Endothelial cell (in vitro differentiated cells): ENCODE measurements at places on chromosomes 13 and 19. TPM values are rescaled to one million over a fixed set of nuclear protein-coding genes. Genes with fewer than 3 reads are reported as not detected.
A peak's percentile ranks its signal among the peaks of the same experiment; 100 is the strongest.

GRCh38 chr19:46731584-46731983 is 14.3 kb upstream of the FKRP start:
- DNase-seq: no peak

DNA sequence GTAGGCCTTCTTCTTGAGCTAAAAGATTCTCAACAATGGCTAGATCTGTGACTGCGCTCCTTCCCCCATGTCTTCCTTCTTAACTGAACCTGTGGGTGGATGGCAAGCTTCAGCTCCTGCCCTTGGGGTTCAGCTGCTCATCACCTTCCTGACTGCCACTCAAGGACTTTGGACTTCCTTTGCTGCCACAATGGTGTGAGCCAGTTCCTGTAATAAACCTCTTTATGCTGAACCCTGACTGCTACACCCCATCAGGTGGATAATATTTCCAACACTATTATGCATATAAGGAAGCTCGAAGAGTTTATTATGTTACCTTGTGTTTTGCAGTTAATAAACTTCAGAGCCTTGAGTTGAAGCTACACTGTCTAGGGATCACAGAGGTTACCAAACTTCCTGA is 208.9 kb upstream of the SLC10A2 start:
- DNase-seq: no peak

EDNRB gene
- 1.4 TPM for total RNA-seq

ZNF587B gene
- total RNA-seq: 24.5 TPM

FXYD7 gene
- total RNA-seq: 0.67 TPM

WDR62 gene
- 8.5 TPM for total RNA-seq

DNA sequence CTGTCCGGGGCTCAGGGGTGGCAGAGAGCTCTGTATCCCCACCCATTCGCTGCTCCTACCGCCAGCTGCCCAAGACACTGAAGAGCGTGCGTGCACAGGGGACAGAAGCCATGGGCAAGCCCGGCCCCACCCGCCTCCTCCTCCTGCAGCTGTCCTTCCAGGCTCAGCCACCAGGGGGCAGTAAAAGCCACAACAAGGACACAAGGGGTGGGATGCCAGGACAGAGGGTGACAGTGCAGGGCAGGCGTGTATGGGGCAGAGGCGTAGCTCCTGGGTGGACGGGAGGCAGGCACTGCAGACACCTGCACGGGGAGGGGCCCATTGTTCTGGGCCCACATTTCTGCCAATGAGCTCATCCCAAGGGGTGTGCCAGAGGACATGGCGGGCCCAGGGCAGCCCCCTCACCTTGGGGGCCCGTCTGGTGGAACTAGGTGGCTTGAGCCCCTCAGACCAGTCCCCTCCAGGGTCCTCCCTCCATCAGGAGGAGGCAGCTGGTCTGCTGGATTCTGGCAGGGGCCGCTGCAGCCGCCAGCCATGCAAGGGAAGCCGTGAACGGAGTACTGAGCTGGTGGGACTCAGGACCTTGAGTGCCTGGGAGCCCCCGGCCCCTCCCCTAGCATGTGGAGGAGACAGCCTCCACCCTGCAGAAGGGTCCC is 61.2 kb downstream of the MLLT1 start:
- DNase-seq: peak; percentile 94

ARHGEF18 gene
- total RNA-seq: 30.5 TPM

CAPN12 gene
- total RNA-seq: 2.9 TPM

SLC17A7 gene
- total RNA-seq: 0.92 TPM

MYCBP2 gene
- total RNA-seq: 94.7 TPM

GRCh38 chr19:7228935-7229541 is 65.2 kb downstream of the INSR start:
- no peak for DNase-seq

KANK3 gene
- total RNA-seq: 109 TPM

DNA sequence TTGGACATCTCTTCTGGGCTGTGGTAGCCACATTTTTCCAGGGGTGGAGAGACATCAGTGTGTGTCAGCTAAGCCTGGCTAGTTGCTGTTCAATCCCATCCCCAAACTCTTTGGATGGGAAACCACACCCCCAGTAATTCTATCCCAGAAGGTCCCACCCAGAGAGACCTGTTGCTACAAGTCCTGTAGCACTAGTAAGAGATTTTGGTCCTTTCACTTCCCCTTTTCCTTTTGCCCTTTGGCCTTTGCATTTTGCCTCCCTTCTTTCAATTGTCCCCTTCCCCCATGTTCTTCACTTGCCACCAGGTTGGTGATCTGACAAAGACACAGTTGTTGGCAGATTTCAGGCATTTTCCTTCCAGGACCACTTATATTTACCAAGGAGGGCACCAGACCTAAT is 3.8 kb downstream of the CBY2 start:
- no peak for DNase-seq

PTH2 gene
- not detected for total RNA-seq

- DNase-seq: no peak
Observed at GRCh38 chr19:7421941-7422744, 66.7 kb downstream of the PEX11G start.

DNA sequence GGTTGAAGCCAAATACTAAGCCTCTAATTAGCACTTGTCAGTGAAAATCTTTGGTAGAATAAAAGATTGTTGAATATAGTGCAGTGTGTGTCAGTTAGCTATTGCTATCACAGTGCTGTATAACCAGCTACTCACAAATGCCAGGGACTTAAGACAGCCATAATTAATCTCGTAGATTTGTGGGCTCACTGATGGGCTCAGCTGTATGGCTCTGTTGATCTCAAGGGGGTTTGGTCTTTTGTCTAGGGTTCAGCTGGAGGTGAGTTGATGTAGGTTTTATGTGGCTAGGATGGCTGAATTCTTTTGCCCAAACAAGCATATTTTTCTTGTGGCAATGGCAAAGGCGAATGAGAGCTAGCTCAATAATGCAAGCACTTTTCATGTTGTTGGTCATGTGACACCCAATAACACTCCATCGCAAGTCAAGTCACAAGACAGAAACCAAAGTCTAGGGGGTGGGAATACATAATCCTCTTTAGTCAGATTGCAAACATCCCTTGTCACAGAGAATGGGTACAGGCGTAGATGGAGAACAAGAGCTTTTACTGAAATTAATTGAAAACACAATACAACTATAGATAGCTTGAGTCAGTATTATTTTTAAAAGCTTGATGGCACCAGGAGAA is 121.7 kb upstream of the EDNRB start:
- no peak for DNase-seq

DNA sequence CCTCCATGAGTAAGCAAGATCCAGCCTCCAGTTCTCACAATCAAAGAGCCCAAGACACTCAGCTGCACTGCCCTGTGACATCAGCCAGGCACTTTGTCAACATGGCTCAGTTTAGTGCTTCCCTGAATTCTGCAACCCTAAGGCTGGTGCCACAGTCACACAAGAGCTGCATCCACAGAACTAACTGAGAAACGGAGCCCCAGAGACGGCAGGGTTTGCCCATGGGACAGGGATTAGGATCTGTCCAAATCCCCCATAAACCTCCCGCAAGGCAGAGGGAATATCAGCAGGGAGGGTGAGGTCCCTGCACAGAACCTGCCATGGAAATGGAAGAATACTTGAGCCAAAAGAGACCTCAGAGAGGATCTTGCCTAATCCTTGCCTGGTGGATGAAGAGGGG is 70.4 kb upstream of the UQCRFS1 start:
- DNase-seq: no peak

ZNF729 gene
- not detected for total RNA-seq

- no peak for DNase-seq
Observed at GRCh38 chr19:45793178-45793564, 526 bp upstream of the DMWD start.

CEACAM18 gene
- not detected for total RNA-seq

DNA sequence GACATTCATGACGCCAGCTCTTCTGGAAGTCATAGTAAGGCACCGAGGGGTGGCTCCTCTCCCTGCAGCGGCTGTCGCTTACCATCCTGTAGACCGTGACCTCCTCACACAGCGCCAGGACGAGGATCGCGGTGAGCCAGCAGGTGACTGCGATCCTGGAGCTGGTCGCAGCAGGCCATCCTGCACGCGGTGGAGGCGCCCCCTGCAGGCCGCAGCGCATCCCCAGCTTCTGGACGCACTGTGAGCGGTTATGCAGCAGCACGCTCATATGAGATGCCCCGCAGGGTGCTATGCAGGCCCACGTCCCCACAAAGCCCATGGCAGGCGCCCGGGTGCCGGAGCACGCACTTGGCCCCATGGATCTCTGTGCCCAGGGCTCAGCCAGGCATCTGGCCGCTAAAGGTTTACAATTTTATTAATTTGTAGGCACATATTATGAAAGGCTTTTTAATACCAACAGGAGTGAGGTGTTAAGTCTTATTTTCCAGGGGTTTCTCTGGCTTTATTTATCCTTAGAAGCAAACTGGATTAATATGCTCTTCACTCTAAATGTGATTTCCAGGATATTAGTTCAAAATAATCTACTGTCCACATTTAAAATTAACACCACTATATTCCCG is 35.6 kb upstream of the PSPC1 start:
- DNase-seq: peak; percentile 89

DNA sequence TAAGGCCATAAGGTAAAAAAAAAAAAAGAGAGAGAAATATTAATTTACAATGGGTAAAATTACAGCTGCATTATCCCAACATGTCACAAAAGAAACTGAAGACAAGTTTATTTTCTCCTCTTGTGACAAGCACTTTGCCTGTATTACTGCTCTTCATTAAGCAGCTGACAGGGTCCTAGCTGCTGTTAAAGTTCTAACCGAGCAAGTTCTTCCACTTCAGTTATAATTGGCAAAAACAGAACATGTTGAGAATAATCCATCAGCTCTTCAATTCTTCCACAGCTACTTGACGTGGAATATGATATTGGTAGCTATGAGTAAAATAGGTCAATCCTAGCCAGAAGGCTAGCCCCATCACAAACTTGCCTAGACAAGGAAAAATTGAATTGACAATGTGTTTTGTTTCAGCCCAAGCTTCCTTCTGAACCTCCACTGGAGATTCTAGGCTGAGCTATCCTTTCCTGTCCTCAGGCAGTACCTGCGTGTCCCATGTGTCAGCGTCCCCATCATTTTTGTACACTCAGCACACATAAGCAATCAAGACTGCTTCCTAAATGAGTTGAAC is 32.2 kb upstream of the DOCK9 start:
- no peak for DNase-seq

GRCh38 chr13:109844396-109844795 is 58.0 kb upstream of the IRS2 start:
- DNase-seq: no peak

DNA sequence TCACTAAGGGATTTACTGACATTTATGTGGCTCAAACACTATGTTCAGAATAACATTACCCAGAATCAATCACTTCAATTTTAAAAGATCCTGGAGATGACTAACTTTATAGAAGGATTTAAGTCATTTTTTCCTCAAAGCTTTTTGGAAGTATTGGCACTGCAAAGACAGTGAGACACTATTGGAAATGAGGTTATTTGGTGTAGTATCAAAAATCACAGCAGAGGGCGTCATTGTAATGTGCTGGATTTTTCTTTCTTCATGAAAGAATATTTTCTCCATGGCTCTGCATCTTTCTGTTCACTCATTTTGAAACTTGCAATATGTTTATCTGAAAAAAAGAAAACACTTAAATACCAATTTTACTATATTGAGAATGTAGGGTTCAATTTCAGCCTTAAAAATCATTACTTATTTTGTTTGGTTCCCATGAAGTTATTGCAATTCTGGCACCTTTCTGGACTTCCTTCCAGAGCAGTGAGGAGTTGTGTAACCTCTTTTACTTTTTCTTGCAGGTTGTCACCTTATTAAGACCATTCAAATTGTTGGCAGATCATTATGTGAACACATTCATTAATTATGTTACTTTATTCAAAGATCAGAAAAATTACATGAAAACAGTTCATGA is 3.7 kb upstream of the CSNK1A1L start:
- peak; percentile 30 for DNase-seq

GRCh38 chr13:87122551-87122950 is 548.6 kb upstream of the SLITRK5 start:
- no peak for DNase-seq

DNA sequence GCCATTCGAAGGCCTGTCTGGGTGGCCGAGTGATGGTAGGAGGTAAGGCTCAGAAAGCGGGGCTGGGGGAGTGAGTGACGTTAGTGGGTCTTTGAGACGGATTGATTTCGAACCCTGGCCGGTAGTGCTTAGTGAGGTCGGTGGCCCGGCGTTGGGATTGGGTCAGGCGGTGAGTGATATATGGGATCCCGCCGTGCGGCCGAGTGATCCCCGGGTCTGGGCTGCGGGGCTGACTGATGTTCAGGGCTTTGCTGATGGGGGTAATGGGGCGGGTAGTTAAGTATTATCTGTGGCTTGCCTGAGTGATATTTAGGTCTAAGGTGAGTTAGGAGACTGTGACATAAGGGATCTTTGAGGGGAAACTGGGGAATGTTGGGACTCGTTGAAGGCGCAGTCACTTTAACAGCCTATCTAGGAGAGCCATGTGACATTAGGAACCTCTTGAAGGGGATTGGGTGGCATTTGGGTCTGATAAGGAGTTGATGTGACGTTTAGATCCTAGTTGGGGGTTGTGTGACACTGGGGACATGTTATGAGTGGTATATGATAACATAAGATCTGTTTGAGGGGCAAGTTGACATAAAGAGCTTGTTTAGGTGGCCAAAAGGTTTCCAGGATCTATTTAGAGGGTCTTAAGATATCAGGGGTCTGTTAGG is 543 bp downstream of the PSMC4 start:
- DNase-seq: peak; percentile 11

- DNase-seq: peak; percentile 7
Observed at GRCh38 chr13:72062566-72062965, 195.6 kb upstream of the DACH1 start.

GRCh38 chr19:5352229-5352763 is 11.7 kb upstream of the PTPRS start:
- no peak for DNase-seq

DNA sequence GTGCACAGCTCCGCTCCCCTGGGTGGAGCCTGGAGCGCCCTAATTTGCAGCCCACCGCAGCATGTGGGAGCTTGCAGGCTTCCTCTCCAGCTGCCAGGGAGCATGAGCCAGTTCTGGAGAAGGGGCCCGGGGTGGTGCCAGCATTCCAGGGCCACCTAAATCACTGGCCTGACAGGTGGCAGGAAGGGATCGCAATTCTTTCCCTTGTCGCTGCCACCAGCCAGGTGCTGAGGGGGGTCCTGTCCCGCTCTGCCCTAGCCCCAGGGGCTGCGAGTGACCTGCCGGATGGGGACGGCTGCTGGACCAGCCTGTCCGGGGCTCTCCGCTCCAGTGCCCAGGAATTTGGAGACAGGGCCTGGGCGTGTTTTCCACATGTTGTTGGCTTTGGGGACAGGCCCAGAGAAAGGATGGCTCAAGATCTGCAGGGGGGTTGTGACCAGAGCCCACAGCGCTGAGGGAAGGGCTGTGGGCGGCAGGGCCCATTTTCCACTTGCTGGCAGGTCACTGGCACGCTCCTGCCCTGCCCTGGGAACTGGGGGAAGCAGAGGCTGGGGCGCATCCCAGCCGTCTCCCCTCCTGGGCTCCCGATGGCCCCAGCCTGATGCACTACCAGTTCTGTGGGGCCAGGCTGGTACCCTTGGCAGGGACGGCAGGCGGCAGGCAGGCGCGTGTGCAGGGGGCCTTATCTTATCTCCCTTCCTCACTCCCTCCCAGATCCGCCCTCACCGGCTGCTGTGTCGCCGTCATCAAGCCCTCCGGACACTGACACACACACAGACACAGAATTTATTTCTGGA is 9.5 kb downstream of the NDUFA11 start:
- DNase-seq: no peak

KLK15 gene
- total RNA-seq: not detected
